Stimulated activated CD8-positive, alpha-beta memory T cell treated with anti-CD3 and anti-CD28 coated beads, Interleukin-4, amount 100 ng/mL, for 24 hours (primary cell): ENCODE measurements at places on chromosomes 5 and 9.

GRCh38 chr9:89710697-89711096 lies 105.9 kb downstream of the GADD45G start:
- DNase-seq = no peak

DNA sequence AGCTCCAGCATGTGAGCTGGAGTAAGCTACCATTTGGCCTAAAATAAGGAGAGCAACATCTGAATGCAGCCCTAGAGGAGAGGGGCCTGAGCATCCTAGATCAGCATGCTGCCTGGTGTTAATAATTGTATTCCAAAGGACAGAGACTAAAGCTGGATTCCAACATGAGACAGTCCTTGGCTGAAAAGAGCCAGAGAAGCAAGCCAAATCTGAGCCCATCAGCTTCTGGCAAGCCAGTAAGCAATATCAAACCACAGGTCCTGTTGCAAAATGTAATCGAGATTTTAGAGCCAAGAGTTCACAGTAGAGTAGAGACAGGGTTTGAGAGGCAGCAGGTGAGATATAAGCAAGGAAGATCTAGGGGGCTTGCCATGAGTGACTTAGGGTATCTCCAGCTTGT lies 42.3 kb upstream of the DMAC1 start:
- DNase-seq = no peak

- DNase-seq = no peak
These were observed 101.5 kb downstream of the SPATA31D1 start for GRCh38 chr9:82090046-82090445.

GRCh38 chr9:114290561-114290986 lies 32.3 kb upstream of the ORM1 start:
- DNase-seq = no peak
